Glutamatergic neuron (in vitro differentiated cells): ENCODE measurements at places on chromosomes 3 and 15. TPM values are rescaled to one million over a fixed set of nuclear protein-coding genes. Genes with fewer than 3 reads are reported as not detected.

The SMAD6 gene
- total RNA-seq: 0.83 TPM

The ADAMTS7 gene
- total RNA-seq: 181 TPM

The DUOXA1 gene
- not detected for total RNA-seq

DNA sequence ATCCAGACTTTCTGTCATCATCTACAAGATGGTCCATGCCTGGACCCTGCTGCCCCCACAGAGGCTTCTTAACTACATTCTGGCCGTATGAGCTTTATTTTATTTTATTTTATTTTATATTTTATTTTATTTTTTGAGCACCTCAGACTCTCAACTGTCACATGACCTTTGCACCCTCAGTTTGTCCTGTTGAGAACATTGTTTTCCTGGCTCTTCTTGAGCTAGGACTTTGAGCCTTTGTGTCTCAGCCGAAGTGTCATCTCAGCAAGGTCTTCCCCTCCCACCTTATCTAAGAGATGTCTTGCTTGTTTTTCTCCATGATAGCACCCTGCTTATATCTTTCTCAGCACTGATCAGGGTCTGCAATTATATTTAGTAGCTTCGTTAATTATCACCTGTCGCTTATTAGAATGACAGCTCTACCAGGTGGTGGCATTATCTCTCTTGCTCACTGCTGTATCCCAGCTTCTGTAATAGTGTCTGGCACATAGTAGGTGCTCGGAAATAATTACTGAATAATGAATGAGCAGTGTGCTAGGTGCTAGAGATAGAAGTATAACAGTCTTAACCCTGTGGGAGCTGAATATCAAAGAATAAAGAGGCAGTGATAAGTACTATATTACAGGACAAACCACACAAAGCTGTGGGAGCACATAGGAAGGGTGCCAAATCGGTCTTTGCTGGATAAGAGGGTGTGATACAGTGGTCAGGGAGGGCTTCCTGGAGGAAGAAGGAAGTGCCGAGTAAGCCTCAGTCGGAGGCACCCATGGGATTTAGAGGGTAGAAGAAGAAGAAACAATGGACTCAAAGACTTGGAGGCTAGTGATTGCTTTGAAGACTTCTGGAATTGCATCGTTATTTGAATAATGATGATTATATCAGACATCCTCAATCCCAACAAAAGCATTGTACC, 136.2 kb downstream of the ITPR1 start:
- no peak for DNase-seq

The MEIS2 gene
- total RNA-seq: 6.0 TPM

The ITIH1 gene
- total RNA-seq: not detected

DNA sequence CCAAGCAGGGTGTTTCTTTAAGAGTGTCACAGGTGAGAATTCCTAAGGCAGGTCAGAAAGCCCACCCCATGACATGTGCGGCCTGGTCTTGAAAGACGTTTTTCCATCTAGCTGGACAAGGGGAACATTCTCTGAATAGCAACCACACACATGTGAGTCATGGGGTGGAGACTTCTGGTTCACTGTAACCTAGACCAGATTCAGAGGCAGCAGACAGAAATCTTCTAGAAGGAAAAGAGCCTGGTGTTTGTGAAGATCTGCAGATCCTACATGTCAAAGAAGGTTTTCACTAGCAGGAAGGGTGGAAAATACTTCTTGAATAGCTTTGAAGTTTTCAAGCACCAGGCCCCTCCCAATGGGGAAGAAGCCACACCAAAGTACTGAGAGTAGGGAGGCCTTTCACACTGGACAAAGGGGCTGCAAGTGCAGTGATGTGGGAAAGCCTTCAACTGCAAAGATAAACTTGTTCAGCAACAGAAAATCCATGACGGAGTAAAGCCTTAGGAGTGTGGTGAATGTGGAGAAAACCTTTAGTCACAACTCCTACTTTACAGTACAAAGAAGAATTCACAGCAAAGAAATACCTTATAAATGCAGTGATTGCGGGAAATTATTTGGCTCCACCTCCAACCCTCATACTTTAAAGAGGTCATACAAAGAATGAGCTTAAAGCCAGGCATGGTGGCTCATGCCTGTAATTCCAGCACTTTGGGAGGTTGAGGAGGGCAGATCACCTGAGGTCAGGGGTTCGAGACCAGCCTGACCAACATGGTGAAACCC, 17.6 kb downstream of the ADAM10 start:
- DNase-seq: no peak

The CPLX3 gene
- total RNA-seq: 0.32 TPM

The CCR9 gene
- not detected for total RNA-seq
